ENCODE measurements at places on chromosomes 13 and 19.

DNA sequence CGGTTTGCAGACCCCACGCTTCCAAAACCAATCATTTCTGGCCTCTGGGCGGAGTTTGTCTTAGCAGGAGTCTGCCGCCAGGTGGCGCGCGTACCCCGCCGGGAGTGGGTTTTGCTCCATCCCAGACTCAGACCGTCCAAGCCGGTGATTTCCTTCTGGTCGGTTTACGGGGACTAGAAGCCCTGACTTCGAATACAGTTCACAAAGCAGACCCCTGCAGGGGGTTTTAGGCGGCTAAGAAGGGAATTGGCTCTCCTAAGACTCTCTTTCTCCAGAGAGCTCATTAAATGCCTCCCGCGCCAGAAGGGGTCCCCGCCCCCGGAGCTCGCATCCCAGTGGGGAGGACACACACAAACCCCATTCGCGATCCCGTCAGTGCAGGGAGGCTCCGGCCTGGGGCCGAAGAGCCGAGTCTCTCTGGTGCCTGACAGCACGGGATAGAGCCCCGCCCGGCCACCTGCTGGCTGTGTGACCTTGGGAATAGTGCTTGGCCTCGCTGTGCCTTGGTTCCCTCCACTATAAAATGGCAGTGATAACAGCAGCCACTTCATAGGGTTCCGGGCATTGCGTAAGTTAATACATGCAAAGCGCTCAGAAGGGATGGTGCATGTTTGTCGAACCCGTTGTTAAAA, 8.6 kb upstream of the NUP62 start:
- H3K27me3 ChIP-seq: peaks cover 3% of the 10 kb centered on the region
- peaks cover 4% of the 10 kb centered on the region for H3K36me3 ChIP-seq
- H3K27ac ChIP-seq: no peak overlapping the region
- H3K4me3 ChIP-seq: no peak overlapping the region

DNA sequence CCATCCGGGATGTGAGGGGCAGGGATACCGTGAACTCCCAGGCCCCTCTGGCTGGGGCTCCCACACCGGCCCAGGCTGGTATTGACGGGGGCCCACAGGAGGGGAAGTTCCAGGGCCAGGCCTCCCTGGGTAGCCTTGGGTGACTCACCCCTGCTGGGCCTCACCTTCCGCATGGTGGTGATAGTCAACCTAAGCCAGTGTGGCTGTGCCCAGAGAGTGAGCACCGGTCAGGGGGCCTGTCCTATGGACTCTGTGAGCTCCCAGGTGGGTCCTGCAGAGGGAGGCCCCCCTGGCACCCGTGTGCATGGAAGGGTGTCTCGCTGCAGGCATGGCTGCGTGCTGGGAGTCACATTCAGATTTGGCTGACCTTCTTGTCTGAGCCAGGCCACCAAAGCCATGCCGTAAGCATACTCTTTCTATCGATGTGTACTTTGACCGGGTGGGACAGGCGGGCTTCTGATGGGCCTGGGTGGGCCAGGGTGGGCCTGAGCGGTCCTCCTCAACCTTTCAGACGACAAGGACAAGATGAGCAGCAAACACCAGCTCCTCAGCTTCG, 27.6 kb downstream of the DHX34 start:
- peaks cover 29% of the 10 kb centered on the region for H3K36me3 ChIP-seq
- no peak overlapping the region for H3K4me3 ChIP-seq
- no peaks in the 10 kb centered on the region for H3K27me3 ChIP-seq
- no peak for DNase-seq

GRCh38 chr19:29478578-29479565, 46.9 kb upstream of the VSTM2B start:
- H3K36me3 ChIP-seq: no peaks in the 10 kb centered on the region
- H3K27ac ChIP-seq: no peak overlapping the region
- DNase-seq: peak; percentile 40

GRCh38 chr19:898663-899062, 5.4 kb downstream of the RNU6-9 start:
- DNase-seq: peak; percentile 57
- peaks cover 13% of the 10 kb centered on the region for H3K4me1 ChIP-seq
- peaks cover 9% of the 10 kb centered on the region for H3K36me3 ChIP-seq
- no peak overlapping the region for H3K27ac ChIP-seq
- no peak overlapping the region for H3K4me3 ChIP-seq

GRCh38 chr19:46943150-46943946, 76.3 kb upstream of the NPAS1 start:
- H3K4me3 ChIP-seq: no peak overlapping the region
- peaks cover 7% of the 10 kb centered on the region for H3K36me3 ChIP-seq
- H3K4me1 ChIP-seq: peaks cover 16% of the 10 kb centered on the region
- H3K27me3 ChIP-seq: no peaks in the 10 kb centered on the region
- DNase-seq: no peak

DNA sequence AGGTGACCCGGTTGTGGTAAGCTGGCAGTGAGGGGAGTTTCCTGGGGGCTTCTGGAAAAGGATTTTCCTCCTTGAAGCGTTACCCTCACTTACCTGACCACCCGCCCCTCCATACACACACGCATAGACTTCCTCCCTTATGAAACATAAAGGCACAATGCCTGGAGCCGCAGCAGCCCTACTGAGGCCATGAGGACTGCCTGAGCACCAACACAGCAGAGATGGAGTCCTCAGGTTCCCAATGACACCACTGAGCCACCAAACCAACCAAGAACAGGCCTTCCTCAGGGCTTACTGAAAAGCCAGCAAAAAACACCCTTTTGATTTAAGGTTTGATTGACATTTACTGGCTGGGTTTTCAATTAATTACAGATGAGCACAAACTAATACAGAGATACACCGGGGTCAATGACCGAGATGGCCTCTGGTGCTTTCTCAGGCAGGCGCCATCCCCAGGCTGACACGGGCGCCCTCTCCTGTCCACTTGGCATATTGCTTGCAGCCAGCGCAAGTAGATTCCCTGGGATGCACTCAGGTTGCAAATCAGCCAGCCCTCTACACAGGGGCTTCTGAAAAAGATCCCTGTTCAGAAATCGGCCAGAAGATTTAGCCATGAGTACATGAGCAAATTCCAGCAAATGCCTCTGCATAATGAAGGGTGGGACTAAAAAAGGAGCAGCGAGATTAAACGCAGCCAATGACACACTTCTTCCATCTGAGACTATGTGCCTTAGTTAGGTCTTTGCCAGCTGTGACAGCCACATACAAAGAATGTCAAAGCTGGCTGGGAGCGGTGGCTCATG, 14.8 kb downstream of the OPA3 start:
- H3K36me3 ChIP-seq: peaks cover 2% of the 10 kb centered on the region
- peak; percentile 81 for DNase-seq
- H3K27ac ChIP-seq: no peak overlapping the region
- H3K27me3 ChIP-seq: no peaks in the 10 kb centered on the region
- no peak overlapping the region for H3K4me3 ChIP-seq

DNA sequence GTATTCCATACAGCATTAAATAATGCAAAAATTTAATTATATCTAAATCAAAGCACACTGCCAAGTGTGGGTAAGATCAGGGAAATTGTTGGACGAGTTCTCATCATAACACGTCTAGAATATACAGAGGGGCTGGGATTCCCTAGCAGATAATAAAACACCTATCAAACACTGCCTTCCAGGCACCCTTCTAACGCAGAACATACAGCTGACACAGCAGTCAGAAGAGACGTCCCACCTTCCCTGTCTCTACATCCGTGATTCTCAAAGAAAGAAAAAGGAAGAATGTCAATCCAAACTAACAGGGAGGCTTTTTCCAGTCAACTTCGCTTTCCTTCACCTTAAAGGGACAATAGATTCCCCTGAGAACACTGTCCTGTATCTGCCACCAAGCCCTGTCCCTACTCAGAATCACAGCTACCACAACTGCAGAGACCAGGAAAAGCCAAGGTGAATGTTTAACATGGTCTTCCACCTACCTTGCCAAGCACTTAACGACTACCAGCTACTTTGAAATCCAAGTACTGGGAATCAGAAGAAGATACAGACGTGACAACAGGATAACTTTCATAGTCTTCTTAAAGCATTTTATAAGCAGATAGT, 38.5 kb downstream of the TBC1D4 start:
- H3K36me3 ChIP-seq: no peaks in the 10 kb centered on the region
- no peak for DNase-seq
- no peaks in the 10 kb centered on the region for H3K4me1 ChIP-seq
- peaks cover 6% of the 10 kb centered on the region for H3K27me3 ChIP-seq
- H3K4me3 ChIP-seq: no peak overlapping the region

DNA sequence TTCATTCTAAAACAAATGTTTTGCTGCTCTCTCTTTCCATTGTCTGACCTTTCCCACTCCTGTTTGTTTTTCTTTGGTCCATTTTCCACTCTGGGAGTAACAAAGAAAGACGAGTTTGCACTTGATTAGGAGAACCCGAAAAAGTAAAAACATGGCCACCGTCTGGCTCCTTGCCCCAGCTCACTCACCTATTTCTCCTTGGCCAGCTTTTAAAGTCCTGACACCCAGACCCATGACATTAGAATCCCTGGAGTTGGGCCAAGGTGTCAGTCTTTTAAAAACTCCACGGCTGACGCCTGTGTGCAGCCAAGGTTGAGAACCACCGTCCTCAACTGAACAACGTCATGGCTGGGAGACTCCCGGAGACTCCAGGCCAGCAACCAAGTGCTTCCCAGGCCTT, 63.6 kb upstream of the FLT1 start:
- H3K27ac ChIP-seq: no peak overlapping the region
- no peak overlapping the region for H3K4me3 ChIP-seq
- H3K4me1 ChIP-seq: no peaks in the 10 kb centered on the region
- no peaks in the 10 kb centered on the region for H3K36me3 ChIP-seq

DNA sequence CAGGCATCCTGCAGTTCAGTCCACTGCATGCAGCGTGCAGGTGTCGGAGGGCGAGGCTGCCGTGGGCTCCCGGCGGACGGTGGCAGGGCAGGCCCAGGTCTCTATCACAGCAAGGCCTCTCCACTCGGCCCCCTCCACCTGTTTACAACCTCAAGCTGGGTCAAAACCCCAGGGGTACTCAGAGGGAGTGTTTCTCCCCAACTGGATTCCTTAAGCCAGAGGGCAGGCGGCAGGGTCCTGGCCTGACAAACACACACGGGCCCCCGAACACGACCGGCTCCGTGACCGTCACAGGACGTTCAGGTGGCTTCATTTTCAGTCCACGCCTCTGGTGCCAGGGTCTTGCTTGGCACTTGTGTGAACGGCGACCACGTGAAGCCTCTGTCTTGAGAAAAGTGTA, 23.5 kb downstream of the RASA3 start:
- no peaks in the 10 kb centered on the region for H3K27me3 ChIP-seq
- H3K36me3 ChIP-seq: peaks cover 17% of the 10 kb centered on the region
- peak overlapping the region; percentile 89 for H3K27ac ChIP-seq
- H3K4me3 ChIP-seq: peak overlapping the region; percentile 71
- H3K4me1 ChIP-seq: peaks cover 75% of the 10 kb centered on the region
- no peak for DNase-seq

GRCh38 chr13:33353646-33354045, 68.1 kb upstream of the STARD13 start:
- H3K27ac ChIP-seq: no peak overlapping the region
- no peak overlapping the region for H3K4me3 ChIP-seq
- peaks cover 50% of the 10 kb centered on the region for H3K27me3 ChIP-seq

DNA sequence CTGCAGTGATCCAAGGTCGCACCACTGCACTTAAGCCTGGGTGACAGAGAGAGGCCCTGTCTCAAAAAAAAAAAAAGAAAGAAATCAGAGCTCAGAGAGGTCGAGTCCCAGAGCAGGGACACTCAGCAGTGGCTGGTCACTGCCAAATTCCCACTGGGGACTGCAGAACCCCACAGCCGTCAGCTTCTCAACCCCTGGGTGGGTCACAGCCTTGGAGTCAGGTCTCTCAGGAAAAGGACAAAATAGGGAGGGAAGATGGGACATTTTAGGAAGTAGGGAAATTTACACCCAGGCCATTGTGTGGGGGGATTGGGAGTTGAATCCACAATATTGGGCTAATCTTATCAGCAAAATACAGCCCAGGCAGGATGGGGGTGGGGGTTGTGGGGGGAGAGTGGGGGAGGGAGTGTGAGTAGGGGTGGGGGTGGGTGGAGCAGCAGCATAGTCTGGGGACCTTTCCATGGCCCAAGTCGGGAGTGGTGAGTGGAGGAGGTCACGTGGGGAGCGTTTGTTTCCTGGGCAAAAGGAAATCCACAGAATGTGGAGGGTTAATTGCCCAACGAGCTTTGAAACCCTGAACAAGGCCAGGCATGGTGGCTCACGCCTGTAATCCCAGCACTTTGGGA, 5.0 kb upstream of the CCDC194 start:
- H3K4me3 ChIP-seq: no peak overlapping the region
- peaks cover 15% of the 10 kb centered on the region for H3K4me1 ChIP-seq
- no peak overlapping the region for H3K27ac ChIP-seq
- peaks cover 21% of the 10 kb centered on the region for H3K36me3 ChIP-seq
- no peak for DNase-seq
- H3K27me3 ChIP-seq: no peaks in the 10 kb centered on the region

GRCh38 chr13:78777396-78777795, 118.4 kb upstream of the OBI1 start:
- H3K4me1 ChIP-seq: no peaks in the 10 kb centered on the region
- H3K36me3 ChIP-seq: no peaks in the 10 kb centered on the region
- no peak for DNase-seq

- no peak for DNase-seq
- peaks cover 6% of the 10 kb centered on the region for H3K4me1 ChIP-seq
- H3K4me3 ChIP-seq: no peak overlapping the region
- H3K27ac ChIP-seq: no peak overlapping the region
Observed at GRCh38 chr13:44133626-44134025, 240.0 kb upstream of the SERP2 start.

DNA sequence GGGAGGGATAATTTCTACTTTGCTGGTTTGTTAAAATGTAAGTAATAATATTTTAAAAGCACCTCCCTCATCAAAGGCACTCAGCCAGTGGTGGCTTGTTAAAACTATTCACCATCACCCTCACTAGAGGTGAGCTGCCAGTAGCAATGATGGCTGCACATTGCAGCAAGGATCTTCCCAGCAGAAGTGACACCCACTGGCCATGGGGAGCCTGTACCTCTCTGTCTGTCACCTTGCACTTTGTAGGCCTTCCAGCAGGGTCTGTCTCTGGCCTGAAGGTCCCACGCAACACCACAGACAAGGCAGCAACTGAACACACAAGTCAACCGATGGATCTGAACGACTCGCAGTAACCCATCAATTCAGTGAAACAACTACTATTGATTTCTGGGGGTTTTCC, 47.3 kb upstream of the C13orf42 start:
- no peak overlapping the region for H3K27ac ChIP-seq
- DNase-seq: no peak
- H3K36me3 ChIP-seq: no peaks in the 10 kb centered on the region
- H3K4me1 ChIP-seq: peaks cover 10% of the 10 kb centered on the region

DNA sequence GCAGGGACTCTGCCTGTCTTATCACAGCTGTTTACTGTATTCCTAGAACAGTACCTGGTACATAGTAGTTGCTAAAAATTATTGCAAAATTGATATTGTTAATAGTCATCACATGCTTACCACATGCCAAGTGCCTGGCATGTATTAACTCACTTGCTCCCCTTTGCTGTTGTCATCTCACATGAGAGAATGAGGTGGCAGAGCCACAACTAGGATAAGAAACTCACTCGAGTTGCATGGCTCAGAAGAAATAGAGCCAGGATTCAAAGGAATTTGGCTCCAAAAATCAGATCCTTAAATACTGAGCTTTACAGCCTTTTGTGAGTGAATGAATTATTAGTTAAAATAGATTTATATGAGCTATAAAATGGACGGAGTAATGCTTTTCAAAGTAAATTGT, 42.6 kb downstream of the B3GLCT start:
- H3K4me3 ChIP-seq: no peak overlapping the region
